H54 (cell line): ENCODE measurements at places on chromosomes 2 and 18.

DNA sequence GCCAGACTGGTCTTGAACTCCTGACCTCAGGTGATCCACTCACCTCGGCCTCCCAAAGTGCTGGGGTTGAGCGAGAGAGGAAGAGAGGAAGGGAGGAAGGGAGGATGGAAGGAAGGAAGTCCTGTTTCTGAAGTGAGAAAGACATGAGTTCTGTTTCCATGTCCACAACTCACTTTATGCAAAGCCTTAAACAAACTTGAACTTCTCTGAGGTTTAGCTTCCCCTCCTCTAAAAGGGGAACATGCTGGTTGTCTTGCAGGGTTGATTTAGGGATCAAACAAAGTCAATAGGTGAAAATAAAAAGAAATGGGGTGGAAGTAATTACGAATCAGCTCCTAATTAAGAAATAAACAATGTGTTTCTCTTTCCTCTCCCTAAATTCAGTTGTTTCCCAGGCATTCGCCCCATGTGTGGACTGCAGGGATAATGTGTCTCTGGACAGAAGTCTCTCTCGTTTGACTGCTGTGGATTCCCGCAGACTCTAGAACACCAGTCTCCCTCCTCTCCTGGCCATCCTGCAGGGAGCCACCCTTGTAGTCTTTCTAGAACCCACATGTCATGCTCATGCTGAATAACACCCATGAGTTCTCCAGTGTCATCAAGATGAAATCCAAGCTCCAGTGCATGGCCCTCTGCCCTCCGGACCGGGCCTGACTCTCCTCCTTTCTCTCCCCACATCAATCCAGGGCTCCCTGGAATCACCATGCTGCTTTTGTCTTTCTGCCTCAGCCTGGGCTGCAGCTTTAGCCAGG is 229.3 kb upstream of the TRIB2 start:
- no peak for DNase-seq

- no peak for DNase-seq
These were observed 397.2 kb upstream of the FANCL start for GRCh38 chr2:58638256-58638805.

- DNase-seq = no peak
These were observed 20.2 kb upstream of the CCDC178 start for GRCh38 chr18:33460681-33461080.

DNA sequence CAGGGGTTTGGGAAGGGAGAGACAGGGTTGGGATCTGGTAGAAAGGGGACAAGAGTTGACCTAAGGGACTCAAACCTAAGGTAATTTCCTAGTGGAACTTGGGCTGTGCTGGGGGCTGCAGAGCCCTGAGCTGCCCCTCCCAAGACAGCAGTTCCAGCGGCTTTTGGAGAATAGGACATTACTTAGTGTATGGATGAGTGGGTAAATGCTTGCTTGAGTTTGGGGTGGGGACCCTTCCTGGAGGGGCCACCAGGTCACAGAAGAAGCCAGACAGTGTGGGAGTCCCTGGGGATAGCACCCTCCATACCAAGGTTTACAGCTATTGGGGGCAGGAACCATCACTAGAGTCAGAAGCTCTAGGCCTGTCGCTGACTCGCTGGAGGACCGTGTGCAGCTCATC is 111.5 kb downstream of the CAPN13 start:
- no peak for DNase-seq

GRCh38 chr2:116719836-116720235 is 1094.7 kb upstream of the DDX18 start:
- no peak for DNase-seq

- DNase-seq = no peak
These were observed 276.0 kb downstream of the NCKAP5 start for GRCh38 chr2:133292259-133292658.

DNA sequence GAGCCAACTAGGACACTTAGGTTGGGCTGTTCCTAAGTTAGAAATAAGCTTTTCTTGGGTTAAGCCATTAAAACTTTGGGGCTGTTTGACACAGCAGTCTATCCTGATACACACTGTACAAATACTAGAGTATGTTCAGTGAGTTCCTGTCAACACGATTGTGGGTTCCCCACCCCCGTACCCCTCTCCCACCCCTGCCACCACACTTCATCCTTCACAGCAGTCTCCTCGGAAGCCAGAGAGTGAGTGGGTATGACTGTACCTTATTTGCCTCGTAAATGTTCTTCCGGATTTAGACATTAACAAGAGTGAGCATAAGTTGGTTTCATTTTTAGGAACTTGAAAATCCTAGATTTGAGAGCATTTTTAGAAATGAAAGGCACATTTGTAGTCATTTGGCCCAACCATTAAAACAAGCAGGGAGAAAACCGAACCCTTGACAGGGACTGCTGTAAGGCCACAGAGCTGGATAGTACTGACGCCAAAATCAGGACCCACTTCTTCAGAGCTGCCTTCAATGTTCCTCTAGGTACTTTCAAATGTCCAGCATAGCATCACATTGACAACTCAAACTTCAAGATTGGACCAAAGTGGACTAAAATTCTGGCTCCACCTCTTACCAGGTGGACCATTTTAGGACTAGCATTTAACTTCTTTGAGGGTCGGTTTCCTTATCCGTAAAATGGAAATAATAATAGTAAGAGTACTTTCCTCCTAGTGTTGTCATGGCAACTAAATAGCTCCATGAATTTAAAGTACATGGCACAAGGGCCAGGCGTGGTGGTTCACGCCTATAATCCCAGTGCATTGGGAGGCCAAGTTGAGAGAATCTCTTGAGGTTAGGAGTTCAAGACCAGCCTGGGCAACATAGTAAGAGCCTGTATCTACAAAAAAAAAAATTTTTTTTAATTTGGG is 166.3 kb upstream of the SERTAD2 start:
- DNase-seq = no peak
